Tibial nerve (tissue), 4 donors: ENCODE measurements at places on chromosomes 1 and 21. TPM values are rescaled to one million over a fixed set of nuclear protein-coding genes. Genes with fewer than 3 reads are reported as not detected.

RCSD1 gene
- 11.6 TPM for total RNA-seq

FCRL1 gene
- total RNA-seq: not detected

PPP1R12B gene
- 68.1 TPM for total RNA-seq

MAGI3 gene
- total RNA-seq: 15.7 TPM

SRP9 gene
- 130 TPM for total RNA-seq

HES2 gene
- total RNA-seq: not detected

TDRD5 gene
- total RNA-seq: not detected

FCRL5 gene
- total RNA-seq: 0.30 TPM

SERPINC1 gene
- total RNA-seq: not detected

NTRK1 gene
- 0.22 TPM for total RNA-seq

BCAN gene
- not detected for total RNA-seq

LIPI gene
- total RNA-seq: not detected

NBPF4 gene
- 0.42 TPM for total RNA-seq

NPHS2 gene
- not detected for total RNA-seq

RIPPLY3 gene
- total RNA-seq: not detected

SPSB1 gene
- 64.9 TPM for total RNA-seq

SUSD4 gene
- not detected for total RNA-seq

OR2G6 gene
- not detected for total RNA-seq

CSTB gene
- total RNA-seq: 11.4 TPM

ARF1 gene
- total RNA-seq: 253 TPM

NBL1 gene
- 71.9 TPM for total RNA-seq

HOOK1 gene
- total RNA-seq: 0.60 TPM

SPRR2F gene
- total RNA-seq: not detected

PGLYRP4 gene
- not detected for total RNA-seq

RUNX3 gene
- total RNA-seq: 1.4 TPM

SYTL1 gene
- total RNA-seq: 1.3 TPM

ARTN gene
- total RNA-seq: not detected

TMEM69 gene
- 10.2 TPM for total RNA-seq

DMBX1 gene
- total RNA-seq: not detected

CLCNKB gene
- 3.1 TPM for total RNA-seq

S100A3 gene
- total RNA-seq: 2.7 TPM

ST6GALNAC5 gene
- 10.6 TPM for total RNA-seq

PADI3 gene
- total RNA-seq: not detected

CEP104 gene
- total RNA-seq: 43.7 TPM

OR2T2 gene
- total RNA-seq: not detected
